Panc1 (cell line): ENCODE measurements at places on chromosomes 1 and 21. TPM values are rescaled to one million over a fixed set of nuclear protein-coding genes. Genes with fewer than 3 reads are reported as not detected.

The DCAF6 gene
- total RNA-seq = 67.7 TPM

The IL20 gene
- total RNA-seq = not detected

The RHD gene
- not detected for total RNA-seq

The CASQ1 gene
- not detected for total RNA-seq

The DNM3 gene
- 0.46 TPM for total RNA-seq

The RHBDL2 gene
- total RNA-seq = 7.1 TPM

The LEMD1 gene
- not detected for total RNA-seq

The KCNK1 gene
- 0.13 TPM for total RNA-seq

The CFHR1 gene
- total RNA-seq = 0.23 TPM

The AIM2 gene
- not detected for total RNA-seq

The PTCH2 gene
- total RNA-seq = 0.74 TPM

The UBXN10 gene
- 0.05 TPM for total RNA-seq

The SLAMF7 gene
- 0.21 TPM for total RNA-seq

The OR2T12 gene
- not detected for total RNA-seq

The KRTAP19-3 gene
- not detected for total RNA-seq

The UBE2U gene
- total RNA-seq = not detected

The GUCA2B gene
- not detected for total RNA-seq

The ARV1 gene
- 25.9 TPM for total RNA-seq

The TSEN15 gene
- 31.4 TPM for total RNA-seq

The CACYBP gene
- 137 TPM for total RNA-seq

The ADAM30 gene
- total RNA-seq = not detected

The PRXL2B gene
- 17.0 TPM for total RNA-seq

The HTR6 gene
- 0.10 TPM for total RNA-seq

The HES3 gene
- total RNA-seq = not detected

The ERICH3 gene
- not detected for total RNA-seq

The C4BPB gene
- 0.62 TPM for total RNA-seq

The TTLL10 gene
- total RNA-seq = not detected

The IL10 gene
- total RNA-seq = not detected

The SPRR2G gene
- total RNA-seq = not detected

The PRAMEF20 gene
- total RNA-seq = not detected

The TBX15 gene
- total RNA-seq = 1.9 TPM

The CSF3R gene
- total RNA-seq = 0.31 TPM

The NBPF4 gene
- not detected for total RNA-seq

The PKP1 gene
- 0.44 TPM for total RNA-seq

The FCGR3A gene
- total RNA-seq = 0.13 TPM

The BRINP3 gene
- total RNA-seq = 1.0 TPM

The IGSF9 gene
- 0.51 TPM for total RNA-seq

The NHLH1 gene
- 0.18 TPM for total RNA-seq

The TAS1R3 gene
- total RNA-seq = 0.31 TPM

The RIPPLY3 gene
- total RNA-seq = 1.2 TPM

The SPRR2A gene
- not detected for total RNA-seq

The PTPN7 gene
- total RNA-seq = 0.33 TPM

The CIART gene
- total RNA-seq = 3.4 TPM

The RXFP4 gene
- 8.0 TPM for total RNA-seq

The GJA5 gene
- not detected for total RNA-seq

The IGSF3 gene
- 9.3 TPM for total RNA-seq

The KCNJ9 gene
- total RNA-seq = not detected

The RCSD1 gene
- 1.4 TPM for total RNA-seq

The LDLRAD1 gene
- not detected for total RNA-seq

The S100B gene
- not detected for total RNA-seq

The SPATA1 gene
- total RNA-seq = 5.0 TPM

The L1TD1 gene
- total RNA-seq = 0.18 TPM

The C1orf115 gene
- 3.9 TPM for total RNA-seq

The THEM5 gene
- not detected for total RNA-seq

The ZRANB2 gene
- total RNA-seq = 64.9 TPM

The PCAT6 gene
- 2.2 TPM for total RNA-seq

The ADCY10 gene
- total RNA-seq = 0.10 TPM
